ENCODE measurements at places on chromosomes 7 and 10.

GRCh38 chr7:12768948-12769347 lies 81.5 kb downstream of the ARL4A start:
- no peak for DNase-seq

DNA sequence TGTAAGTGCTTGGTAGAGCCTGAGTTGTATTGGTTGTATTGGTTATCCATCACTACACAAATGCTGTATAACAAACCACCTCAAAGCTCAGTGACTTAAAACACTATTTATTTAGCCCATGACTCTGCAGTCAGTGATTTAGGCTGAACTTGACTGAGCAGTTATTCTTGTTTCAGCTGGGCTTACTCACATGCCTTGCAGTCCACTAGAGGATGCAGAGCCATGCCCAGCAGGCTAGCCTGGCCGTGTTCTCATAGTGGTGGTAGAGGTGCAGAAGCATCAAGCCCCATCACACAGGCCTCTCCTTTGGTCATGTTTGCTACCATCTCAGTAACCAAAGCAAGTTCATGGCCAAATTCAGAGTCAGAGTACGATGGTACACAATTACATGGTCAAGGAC lies 43.9 kb downstream of the LUC7L2 start:
- DNase-seq = no peak

DNA sequence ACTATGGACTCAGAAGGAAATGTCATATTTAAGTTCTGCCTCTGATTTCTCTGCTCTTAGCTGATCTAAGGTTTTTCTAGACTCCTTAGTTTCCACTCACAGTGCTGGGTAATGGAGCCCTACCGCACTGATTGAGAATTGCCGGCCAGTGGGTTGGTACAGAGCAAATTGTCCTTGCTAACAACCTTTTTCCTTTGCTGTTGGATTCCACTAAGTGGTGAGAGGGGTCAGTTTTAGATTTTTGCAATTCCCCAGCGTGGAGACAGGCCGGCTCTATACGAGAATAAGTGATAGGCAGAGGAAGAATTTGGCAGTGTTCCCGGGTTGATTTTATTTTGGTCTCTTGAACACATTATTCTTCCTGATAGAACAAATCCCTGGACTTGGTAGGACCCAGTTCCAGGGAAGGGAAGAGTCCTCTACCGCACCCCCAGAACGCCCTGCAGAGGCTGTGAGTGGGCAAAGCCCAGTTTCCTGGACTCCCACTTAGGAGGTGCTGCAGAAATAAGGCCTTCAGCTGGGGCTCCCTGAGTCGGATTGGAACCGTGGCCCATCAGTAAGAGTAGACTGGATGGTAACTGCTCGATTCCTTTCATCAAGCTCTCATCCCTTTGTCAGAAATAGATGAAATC lies 3.0 kb upstream of the NRP1 start:
- DNase-seq = no peak

- DNase-seq = no peak
These were observed 3.6 kb upstream of the ITGB8 start for GRCh38 chr7:20327055-20327454.

DNA sequence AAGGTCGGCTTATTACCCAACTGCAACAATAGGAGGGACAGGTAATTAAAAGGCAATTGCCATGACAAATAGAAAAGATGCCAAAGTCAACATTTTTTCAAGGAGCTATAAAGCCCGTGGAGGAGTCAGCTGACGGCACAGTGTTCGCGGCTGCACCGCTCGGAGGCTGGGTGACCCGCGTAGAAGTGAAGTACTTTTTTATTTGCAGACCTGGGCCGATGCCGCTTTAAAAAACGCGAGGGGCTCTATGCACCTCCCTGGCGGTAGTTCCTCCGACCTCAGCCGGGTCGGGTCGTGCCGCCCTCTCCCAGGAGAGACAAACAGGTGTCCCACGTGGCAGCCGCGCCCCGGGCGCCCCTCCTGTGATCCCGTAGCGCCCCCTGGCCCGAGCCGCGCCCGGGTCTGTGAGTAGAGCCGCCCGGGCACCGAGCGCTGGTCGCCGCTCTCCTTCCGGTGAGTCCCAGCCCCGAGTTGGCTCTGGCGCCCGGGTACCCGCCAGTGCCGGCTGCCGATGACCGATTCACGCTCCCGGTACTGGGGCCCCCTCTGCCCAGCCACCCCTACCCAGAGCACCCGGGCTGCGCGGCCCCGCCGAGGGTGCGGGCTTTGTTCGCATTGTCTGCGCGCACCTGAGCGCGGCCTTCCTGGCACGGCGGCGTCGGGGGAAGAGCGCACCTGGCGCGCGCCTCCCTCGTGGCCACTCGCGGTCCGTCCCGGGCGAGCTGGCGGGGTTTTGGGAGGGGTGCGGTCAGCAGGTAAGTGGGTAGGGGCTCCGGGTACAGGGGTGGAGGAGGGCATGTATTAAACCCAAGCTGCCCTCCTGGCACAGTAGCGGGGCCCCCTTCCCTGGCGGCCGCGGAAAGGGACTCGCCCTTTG lies at the start of gene VWA2:
Gene VWA2 (plus strand): TSS at position 138 of the 877 bp plus-strand sequence. CDS start 9,460 bp downstream, outside the sequence.
- DNase-seq = peak; percentile 28

GRCh38 chr10:103823706-103824272 lies 31.6 kb downstream of the SH3PXD2A start:
- DNase-seq = no peak

- no peak for DNase-seq
These were observed 1.0 kb downstream of the GRM8 start for GRCh38 chr7:127251465-127252376.

GRCh38 chr7:151757274-151757673 lies 119.6 kb downstream of the PRKAG2 start:
- no peak for DNase-seq

- peak; percentile 57 for DNase-seq
These were observed 47.3 kb upstream of the INSYN2A start for GRCh38 chr10:127243490-127244272.

DNA sequence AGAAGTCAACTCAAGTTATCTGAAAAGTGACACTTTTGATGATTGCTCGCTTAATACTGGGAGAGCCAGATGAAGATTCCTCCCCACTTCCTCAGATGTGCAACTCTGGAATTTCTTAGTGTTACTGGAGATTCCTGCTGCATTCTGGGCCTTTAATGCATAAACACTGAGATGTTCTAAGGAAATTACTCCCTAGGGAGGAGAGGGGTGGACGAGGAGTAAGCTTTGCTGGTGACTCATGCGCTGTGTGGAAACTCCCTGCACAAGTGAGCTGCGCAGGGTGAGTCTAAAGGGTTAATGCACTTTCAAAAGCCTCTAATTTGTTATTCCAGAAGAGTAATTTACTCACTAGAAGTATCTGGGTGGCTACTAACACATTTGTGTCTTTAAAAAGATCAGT lies 46.3 kb downstream of the EGFR start:
- DNase-seq = no peak

GRCh38 chr7:136348542-136349192 lies 371.5 kb upstream of the MTPN start:
- DNase-seq = no peak

DNA sequence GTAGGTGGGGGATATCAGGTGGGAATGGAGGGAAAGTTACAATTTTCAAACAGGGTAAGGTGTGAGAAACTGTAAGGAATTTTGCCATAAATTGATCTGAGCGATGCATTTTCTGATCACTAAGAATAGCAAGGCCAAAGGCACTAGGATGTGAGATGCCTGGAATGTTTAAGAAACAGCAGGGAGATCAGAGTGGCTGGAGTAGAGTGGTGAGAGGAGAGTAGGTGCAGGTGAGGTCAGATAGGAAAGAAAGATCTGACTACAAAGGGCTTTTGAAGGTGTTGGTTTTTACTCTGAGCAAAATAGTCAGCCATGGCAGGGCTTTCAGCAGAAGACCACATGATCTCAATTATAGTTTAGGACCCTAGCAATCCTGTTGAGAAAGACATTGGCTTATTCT lies 55.0 kb downstream of the HDAC9 start:
- DNase-seq = no peak

GRCh38 chr10:32923849-32924248 lies 34.2 kb downstream of the ITGB1 start:
- peak; percentile 81 for DNase-seq

DNA sequence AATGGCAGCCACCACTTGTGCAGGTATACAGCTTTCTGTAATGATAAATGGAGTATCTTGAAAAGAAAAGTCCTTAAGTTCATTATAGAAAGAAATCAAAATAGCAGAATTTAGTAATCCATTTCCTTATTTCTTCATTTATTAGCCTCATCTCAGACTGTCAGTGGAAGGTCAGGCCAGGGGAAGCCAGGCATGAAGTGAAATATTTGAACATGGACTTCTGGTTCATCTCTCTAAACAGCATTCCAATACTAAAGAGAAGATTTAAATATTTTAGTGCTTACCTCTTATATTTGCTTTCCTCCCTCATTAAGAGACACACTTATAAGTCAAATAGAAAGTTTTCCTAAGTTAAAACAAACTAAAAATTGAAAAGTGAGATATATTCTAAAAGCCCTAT lies 26.8 kb downstream of the TRDMT1 start:
- DNase-seq = no peak

DNA sequence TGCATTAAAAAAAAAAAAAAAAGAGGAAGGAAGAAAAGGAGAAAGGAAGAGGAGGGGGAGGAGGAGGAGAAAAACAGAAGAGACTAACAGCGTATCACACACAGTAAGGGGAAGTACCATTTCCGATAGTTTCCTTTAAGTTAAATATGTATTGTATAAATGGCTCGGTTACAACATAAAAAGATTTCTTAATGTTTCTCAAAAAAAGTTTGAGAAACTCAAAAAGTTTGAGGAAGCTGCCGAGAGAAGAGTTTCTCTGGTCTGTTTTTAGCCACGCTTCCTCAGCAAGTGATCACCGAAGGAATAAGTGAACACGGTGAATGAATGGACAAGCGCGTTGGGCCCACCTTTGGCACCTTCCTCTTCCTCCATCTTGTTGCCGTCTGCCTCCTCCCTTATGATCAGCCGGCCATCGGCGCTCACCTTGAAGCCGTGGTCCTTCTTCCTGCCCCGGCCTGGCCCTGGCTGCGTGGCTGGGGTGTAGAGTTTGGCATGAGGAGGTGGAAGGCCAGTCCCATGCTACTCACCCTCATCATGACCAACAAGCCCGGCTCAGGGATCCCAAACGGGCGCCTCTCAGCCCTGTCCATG lies 31.3 kb upstream of the FRAT2 start:
- peak; percentile 83 for DNase-seq

DNA sequence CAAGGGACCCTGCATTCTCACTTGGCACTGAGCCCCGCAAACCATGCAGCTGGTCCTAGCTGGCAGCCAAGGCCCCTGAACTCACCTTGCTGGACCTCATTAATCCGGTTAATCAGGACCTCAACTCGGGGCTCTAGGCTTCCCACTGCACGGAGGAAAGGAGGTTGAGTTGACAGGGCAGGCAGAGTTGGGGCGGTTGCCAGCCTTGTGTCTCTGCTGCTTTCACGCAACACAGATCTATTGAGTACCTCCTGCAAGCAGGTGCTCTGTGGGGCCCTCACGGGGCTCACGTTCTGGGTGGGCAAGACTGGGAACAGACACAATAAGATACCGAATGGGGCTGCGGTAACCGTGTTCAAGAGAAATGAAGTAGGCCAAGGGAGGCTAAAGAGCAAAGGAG lies 6.2 kb downstream of the SYCE1 start:
- no peak for DNase-seq

GRCh38 chr10:80589726-80590373 lies 52.1 kb downstream of the SH2D4B start:
- DNase-seq = no peak

DNA sequence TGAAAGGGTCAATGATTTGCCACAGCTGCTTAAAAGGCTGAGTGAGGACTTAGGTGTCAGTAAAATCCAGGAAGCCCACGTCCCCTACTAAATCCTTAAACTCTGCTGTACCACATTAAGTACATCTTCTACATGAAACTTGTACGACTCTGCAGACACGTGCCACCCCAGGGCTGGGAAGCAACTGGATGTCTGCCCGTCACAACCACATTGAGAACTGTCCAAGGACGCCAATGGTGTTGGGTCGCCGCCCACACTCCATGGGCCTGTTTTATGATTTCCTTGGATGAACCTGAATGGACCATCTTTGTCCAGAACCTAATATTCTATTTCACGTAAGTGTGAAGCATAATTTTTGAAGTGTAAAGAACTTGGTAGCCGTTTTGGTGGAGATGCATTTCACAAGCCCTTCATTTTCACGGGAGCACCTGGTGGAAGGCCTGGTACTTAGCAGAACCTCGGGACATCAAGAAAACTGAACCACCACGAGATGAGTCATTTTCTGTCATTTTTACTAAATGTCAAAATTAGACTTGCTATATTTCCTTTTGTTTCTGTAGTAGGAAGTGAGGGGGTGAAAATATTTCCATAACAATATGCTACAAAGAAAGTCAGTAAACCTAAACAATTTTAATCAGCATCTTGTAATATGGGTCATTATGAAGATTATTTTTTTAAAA lies 134.9 kb downstream of the SFMBT2 start:
- no peak for DNase-seq

GRCh38 chr7:139095194-139095659 lies 14.3 kb downstream of the ZC3HAV1 start:
- peak; percentile 97 for DNase-seq

DNA sequence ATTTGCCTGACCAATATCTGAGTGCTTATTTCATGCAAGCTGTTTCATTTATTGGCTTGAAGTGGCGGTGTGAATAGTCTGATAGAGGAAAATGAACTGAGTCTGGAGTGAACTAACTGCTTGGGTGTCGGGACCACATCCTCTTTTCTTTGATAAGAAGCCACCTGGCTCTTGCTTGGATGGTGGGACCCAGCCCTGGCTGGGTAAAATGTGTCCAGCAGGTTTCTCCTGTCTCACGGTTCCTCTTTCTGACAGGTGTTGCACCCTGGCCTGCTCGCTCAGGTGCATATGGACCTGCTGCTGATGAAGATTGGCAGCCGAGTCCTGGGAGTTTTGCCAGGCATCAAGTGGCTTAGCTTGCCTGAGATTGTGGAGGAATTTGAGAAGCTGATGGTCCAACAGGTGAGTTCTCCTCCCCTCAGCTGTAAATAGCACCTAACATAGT lies 1.6 kb downstream of the ADCK2 start:
- DNase-seq = no peak

GRCh38 chr7:143322760-143323633 lies 7.1 kb downstream of the CLCN1 start:
- DNase-seq = no peak

Measured in hematopoietic multipotent progenitor cell treated with erythropoietin and hydrocortisone succinate and interleukin-3 and kit ligand, for 6 days (in vitro differentiated cells).